IMR-90 (cell line): ENCODE measurements at places on chromosomes 7 and 10. TPM values are rescaled to one million over a fixed set of nuclear protein-coding genes. Genes with fewer than 3 reads are reported as not detected.

GNG11 gene
- 6.1 and 11.1 TPM in 2 replicates for total RNA-seq

CALN1 gene
- total RNA-seq = not detected in 2 replicates

OLAH gene
- total RNA-seq = under 0.01 TPM in 1 of 2 replicates, not detected in the other

DNA sequence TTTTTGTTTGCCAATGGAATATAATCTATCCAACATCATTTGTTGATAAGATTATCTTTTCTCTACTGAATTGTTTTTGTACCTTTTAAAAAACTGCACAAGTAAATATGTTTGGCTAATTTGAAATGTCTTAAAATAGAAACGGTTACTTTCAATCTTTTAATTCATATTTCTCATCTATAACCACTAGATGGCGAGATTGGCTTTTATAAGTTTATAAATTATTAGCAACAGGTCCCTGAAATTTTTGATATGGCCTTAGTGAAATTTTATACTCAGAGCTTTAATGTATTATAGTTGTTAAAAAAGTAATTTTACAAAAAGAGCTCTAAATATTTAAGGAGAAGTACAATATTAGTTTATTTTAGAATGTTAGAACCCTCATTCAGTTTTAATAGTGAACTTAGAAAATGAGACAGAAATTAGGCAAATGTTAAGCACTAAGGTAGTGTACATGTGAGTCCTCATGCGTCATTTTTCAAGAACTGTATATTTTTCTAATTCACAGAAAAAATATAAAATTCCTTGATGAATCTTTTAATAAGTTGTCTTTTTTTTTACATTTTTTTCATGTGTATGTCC, 592.5 kb downstream of the ARL4A start:
- peak; percentile 10 for DNase-seq

- DNase-seq = no peak
Observed at GRCh38 chr10:7492660-7493046, 81.8 kb upstream of the SFMBT2 start.

- DNase-seq = no peak
Observed at GRCh38 chr10:77738496-77739158, 101.0 kb upstream of the KCNMA1 start.

- DNase-seq = no peak
Observed at GRCh38 chr10:32093650-32094049, 37.4 kb upstream of the KIF5B start.

DNA sequence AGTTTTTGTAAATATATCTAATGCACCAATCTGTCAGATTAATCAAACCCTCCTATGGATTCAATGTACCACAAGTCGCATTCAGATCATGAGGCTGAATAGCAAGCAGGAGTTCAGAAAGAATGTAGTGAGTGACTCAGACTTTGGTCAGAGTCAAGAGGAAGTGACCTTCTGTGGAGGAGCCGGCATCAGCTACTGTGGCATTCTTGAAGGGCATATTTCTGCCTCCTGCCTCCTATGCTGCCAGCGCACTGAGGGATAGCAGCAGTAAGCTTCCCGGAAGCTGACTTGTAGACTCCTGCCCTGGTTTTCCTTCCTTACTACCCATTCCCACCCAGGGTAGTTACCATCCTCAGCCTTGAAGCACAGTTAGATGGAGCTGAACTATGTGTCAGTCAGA, 867.5 kb downstream of the NRG3 start:
- no peak for DNase-seq

DNA sequence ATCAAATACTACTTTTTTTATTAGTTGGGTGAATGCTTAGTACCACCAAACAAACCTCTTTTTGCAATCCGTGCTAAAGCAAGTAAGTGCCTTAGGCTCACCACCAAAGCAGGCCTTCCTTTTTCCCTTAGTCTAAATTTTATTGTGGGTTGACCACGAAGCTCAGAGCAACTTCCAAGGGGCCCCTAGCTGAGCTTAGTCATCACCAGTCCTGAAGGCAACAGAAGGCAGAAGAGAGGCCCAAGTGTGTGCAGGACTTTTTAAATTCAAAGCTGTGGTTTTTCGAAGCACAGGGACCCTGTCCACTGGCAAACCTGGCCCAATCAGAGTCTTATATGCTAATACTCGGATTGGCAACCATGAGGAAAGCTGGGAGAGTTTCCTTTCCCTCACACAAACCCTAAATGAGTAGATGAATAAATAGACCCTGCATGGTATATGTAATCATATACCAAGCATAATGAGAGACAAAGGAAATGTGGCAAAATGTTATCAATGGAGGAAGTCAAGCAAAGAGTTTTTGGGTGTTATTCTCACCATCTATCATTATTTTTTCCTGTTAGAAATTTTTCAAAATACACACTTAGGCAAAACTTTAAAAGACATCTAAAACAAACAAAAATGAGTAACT, 453.2 kb upstream of the GALNT17 start:
- peak; percentile 57 for DNase-seq

DNA sequence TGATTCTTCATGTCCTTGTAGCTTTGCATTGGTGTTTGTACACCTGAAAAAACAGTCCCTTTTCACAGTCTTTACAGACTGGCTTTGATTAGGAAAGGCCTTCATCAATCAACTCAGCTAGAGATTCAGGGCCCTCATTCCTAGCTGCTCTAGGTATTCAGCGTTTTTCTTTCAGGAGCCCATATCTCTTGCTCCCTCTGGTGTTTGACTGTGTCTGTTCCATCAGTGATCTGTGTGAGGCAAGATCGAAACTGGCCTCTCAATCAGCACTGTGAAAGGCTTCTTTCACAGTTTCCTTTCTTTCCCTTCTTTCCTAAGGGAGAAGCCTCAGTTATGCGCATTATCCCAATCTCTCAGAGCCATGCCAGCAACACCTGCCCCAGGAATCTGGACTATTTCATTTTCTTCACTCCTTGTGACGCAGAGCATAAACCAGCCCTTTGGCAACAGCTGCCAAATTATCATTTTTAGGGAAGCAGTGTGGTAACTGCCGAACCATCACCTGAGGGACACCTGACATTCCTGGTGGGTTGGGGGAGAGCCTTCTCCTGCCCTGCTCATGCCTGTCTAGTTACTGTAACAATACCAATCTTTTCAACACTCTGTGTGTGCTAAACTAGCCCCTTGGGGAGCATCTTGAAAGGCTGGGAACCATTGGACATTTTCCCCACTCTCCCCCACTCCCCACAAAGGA, 75.7 kb upstream of the CCDC71L start:
- peak; percentile 83 for DNase-seq
